RKO (cell line): ENCODE measurements at places on chromosomes 1 and 21.

DNA sequence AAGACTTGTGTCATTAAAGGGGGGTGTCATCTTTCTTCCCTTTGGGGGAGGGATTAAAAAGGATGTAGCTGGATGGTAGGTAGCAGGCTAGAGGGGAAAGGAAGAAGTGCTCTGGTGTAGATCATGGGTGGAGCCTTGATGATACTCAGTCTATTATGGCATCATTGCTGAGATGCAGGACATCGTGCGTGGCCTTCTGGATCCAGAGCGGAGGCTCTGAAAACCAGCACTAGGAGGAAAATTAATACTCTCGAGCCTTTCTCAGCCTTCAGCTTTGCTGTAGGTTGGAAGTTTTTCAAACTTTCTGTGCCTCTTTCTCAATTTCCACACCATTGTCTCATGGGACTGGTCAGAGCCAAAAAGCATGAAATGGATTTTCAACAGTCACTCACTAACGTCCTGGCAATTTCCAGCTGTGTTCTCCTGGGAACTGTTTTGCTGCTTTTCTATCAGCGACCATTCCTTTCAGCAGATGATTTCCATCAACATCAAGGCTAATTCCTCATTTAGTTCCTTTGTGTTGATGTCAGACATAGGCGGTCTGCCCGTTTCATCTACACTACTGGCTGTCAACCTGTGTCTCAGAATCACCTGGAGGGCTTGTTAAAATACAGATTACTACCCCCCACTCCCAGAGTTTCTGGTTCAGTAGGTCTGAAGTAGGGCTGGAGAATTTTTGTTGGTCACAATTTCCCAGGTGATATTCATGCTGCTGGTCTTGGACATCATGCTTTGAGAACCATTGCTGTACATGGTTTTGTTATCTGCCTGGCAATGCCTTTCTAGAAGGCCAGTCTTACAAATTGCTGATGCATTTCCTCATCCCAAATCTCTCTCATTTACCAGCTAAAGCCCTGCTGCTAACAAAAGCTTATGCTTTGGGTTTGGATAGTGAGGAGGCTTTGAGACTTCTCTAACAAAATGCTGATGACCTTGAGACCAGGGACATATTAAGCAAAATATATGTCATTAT is 7.7 kb downstream of the CACNA1E start:
- DNase-seq = no peak

DNA sequence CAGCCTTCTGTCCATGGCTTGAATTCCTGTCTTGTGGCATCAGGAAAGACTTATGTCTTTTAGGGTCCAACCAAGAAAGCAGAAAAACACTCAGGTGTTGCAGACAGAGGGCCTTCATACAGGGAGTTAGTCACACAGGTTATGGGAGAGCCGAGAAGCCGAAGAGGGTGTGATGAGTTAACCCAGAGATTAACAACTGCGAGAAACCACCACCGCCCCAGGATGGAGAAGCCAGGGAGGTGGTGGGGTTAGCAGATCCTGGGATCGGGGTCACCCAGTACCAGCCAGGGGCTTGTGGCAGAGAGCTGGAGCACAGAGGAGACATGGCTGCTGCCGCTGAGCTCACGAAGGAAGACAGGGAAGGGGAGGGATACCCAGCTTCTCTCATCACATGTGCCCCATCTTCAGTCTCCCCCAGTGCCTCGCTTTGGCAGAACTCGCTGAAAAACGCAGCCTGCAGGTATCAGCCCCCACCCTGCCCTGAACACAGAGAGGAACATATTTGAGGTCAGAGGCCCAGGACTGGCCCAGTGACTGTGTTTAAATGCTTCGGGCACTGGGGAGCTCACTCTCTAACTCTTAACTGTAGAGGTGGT is 58.7 kb downstream of the RUNX3 start:
- no peak for DNase-seq

- no peak for DNase-seq
These were observed 14.6 kb downstream of the NFASC start for GRCh38 chr1:204885288-204885711.

- peak; percentile 38 for DNase-seq
These were observed 14.9 kb upstream of the CENPS start for GRCh38 chr1:10415211-10415930.

DNA sequence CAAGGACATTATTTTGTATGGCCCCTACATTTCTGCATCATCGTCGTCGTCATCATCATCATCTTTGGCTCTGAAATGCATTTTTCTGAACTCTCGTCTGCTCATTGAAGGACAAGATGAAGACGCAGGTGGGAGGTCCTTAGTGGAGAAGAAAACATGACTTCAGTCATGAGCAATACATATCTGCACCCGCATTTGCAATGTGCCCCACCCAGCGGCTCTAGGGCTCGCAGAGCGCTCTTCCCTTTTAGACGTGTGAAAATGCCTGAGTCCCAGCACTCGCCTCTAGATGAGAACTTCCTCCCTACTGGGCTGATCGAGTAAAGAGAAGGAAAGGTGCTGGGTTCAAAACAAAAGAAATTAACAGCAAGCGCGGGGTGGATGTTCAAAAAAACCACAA is 10.1 kb downstream of the C1orf174 start:
- DNase-seq = no peak

DNA sequence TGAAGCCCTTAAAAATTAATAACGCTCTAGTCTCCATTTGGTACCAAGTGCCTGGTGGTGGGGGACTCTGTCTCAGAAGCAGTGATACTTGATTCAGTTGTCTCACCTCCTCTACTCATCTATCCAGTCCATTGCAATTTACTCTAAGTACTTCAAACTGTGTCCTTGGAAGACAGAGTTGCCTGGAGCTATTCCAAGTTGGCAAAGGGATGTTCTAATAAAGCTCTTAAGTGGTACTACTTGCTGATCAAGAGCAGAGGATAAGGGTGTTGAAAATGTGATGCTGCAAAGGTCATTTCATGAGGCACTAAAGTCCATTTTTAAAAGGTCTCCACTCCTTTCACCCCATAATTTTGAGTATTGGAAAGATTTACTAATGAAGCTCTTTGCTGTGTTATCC is 142.2 kb downstream of the NFIA start:
- DNase-seq = no peak

DNA sequence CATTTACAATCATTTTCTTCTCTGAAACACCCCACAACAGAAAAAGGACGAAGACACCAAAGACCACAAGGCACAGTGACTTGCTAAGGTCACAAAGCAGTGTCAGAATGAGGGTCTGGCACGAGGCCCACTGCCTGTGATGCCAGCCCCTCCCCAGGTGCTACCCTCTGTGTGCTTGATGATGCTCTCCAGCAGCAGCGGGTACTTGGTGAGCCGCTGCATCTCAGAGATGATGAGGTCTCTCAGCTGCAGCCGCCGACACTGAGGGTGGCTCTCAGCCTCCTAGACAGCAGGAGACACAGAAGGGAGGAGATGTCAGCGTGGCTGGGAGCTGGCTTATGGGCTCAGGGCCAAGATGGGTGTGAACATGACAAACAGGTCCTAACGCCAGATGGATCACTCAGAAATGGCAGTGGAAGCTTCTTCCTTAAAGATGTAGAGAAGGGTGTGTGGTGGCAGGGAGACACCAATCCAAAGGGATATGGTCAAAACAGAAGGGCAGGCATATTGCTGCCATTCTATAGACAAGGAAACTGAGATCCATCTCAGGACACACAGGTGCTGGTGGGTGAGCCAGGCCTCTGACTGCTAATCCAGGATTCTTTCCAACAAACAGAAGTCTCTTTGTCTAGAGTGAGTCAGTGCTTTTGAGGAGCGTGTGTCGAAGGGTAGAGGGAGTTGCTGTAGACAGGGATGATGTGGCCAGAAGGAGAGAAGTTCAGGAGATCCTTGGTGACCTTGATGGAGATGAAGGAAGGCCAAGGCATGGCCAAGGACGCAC is 25.6 kb downstream of the LRRC71 start:
- DNase-seq = no peak

- no peak for DNase-seq
These were observed 411.2 kb downstream of the MATN1 start for GRCh38 chr1:30312226-30312625.

GRCh38 chr1:99652881-99653281 is 7.0 kb downstream of the PALMD start:
- DNase-seq = no peak

DNA sequence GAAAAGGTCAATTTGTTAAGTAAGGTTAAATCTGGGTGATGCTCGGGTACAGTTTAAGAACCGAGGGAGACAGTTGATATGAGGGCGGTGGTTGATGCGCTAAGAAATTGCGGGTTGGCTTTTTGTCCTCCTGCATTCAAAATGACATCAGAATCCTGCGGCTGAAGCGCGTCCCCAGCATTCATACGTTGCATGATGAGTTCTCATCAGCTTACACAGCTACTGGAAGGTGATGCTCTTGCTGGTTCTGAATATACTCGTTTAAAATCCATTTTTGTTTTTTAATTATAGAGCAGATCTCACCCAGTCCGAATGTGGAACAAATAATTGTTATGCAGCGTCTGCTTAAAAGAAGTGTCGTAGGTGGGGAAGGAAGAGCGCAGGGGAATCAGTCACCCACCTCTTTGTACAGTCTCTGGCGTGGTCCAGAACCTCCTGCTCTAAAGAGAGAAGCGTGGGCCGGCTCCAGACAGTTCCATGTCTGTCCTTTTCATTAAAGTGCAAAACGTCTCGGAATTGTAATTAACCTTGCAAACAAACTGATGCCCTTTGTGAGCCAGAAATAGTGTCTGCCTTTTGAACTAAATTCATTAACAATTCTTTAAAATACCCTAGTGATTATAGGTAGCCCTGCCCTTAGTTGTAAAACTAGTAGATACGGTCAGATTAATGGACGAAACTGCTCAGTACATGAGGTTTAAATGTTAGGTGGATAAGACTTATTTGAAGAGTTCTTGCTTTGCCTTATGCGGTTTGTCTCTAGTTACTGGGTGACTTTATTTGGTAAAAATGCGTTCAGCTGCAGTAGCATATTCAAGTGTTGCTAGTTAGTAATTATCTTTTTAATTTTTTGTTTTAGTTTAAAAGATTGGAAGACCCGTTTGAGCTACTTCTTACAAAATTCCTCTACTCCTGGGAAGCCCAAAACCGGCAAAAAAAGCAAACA is 741 bp downstream of the RGS2 start:
- DNase-seq = peak; percentile 83

DNA sequence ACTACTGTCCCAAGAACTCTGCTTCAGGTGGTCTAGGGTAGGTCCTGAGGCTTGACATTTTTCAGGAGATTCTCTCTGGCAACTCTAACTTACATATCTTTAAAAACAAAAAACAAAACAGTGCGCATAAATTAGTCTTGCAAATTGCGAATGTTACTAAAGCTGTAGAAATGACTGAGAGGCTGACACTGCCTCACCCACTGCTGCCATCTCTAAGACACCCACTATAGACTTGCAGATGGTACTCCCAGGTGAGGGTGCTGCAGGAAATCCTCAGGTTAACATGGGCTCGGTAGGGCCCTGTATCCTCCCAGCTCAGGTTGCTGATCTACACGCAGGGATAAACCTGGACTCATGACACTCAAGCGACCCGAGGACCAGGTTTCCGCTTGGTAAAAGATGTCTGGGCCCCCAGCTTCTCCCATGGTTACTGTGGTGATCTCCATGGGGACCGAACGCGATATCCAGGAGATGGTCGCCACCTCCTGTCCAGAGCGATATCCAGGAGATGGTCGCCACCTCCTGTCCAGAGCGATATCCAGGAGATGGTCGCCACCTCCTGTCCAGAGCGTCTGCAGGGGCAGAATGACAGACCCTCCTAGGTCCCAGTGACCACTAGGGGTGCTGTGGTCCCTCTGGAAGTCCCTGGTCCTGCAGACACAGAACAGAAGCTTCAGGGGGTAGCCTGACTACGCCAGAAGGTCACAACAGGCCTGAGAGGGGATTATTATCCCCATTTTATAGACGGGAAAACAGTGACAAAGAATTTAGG is 16.2 kb upstream of the LY9 start:
- peak; percentile 49 for DNase-seq

GRCh38 chr1:17922833-17923232 is 167.7 kb downstream of the ACTL8 start:
- peak; percentile 58 for DNase-seq

- no peak for DNase-seq
These were observed 77.0 kb downstream of the RWDD3 start for GRCh38 chr1:95311014-95311413.

GRCh38 chr1:171990371-171990770 is 149.1 kb downstream of the DNM3 start:
- no peak for DNase-seq

DNA sequence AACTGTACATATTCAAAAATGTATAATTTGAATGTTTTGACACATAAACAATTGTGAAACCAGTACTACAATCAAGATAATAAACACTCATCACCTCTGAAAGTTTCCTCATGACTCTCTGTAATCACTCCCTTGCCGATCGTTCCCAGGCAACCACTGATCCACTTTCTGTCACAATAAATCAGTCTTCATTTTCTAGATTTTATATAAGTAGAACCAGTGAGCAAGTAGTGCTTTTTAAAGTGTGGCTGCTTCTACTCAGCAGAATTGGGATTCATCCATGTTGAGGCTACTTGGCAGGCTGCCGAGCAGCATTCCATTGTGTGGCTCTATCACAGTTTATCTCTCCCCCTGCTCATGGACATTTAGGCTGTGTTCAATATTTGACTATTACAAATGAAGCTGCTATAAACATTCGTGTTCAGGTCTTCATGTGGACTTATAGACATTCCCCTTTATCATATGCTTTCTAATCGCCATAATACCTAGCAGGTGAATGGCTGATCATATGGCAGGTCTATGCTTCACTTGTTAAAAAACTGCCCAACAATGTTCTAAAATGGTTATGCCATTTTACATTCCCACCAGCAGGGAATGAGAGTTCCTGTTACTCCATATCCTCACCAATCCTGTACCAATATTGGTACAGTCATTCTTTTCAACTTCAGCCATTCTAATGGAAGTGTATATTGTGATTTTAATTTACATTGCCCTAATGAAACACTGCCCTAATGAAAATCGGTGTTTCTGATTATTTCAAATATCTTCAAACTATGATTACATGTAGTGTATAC is 20.5 kb downstream of the TEX38 start:
- DNase-seq = no peak

- peak; percentile 66 for DNase-seq
These were observed 209.9 kb downstream of the FAF1 start for GRCh38 chr1:50750021-50750619.

DNA sequence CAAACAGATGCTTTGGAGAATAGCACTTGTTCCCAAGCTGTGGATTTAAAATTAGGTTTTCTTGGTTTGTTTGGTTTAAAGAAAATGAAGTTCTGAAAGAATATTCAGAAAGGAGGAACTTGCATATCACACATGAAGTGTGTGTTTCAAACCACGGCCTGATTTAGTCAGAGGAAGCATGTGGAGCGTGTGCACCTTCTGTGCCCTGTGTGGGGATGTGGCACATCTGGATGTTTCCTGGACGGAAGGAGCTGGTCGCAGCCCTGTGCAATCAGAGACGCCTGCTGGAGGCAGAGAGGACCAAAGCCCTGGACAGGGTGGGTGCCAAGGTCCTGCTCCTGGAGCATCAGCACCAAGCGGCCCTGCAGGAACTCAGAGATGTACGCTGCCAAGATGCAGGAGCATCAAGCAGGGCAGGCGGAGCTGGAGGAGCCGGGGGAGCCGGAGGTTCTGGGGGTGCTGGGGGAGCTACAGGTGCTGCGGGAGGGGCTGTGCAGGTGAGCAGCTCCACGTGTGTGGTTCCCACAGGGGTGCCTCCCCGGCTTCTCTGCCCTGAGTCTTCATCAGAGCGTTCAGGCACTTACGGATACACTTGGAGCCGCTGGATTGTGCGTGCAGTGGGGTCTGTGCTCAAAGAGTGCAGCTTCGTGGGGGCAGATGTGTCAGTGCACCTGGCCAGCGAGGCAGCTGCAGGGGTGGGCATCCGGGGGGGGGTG is 45.7 kb downstream of the PCNT start:
- no peak for DNase-seq
